NCI-H1694 treated with DMSO at 0.1 percent for 48 hours (cell line): ENCODE measurements at places on chromosomes 6 and 20.

- no peak for DNase-seq
Observed at GRCh38 chr6:148379966-148380713, 37.5 kb downstream of the SASH1 start.

DNA sequence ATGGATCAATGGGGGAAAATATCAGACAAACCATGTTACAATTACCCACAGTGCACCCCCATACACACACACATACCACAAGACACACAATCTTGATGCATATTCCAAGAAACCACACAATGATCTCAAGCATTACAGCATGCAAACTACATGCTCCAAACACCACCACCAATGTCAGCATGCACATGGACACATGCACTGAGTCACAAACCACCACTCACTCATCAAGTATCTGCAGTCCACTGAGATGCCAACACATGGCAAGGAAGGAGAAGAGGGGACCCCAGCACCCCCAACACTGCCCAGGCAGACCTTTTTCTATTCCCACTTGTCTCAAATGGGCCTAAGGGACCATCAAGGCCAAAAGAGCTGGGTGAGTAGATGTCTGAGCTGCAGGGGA lies 91.6 kb downstream of the PREX1 start:
- no peak for DNase-seq

DNA sequence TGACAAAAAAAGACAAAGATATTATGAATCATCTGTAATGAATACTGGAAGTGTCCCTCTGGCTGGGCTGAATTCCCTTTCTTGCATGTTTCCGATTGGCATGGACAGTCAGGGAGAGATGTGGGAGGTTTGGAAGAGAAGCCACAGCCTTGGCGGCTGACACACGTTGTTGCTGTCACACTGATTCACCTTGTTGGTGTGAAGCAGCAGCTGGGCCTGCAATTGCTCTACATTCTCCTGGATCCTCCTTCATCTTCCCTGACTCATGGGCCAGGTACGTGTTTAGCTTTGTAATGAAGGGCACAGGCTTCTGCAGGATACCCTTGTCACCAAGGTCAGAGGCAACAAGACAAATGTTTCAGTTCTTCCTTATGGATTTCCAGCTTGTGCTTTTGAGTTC lies 13.4 kb upstream of the SMIM8 start:
- DNase-seq = no peak

GRCh38 chr6:158654960-158655489 lies 5.2 kb downstream of the SYTL3 start:
- DNase-seq = no peak

- DNase-seq = no peak
Observed at GRCh38 chr6:91667596-91667995, 1080.7 kb upstream of the MAP3K7 start.

- peak; percentile 28 for DNase-seq
Observed at GRCh38 chr6:33854572-33855030, 50.8 kb upstream of the MLN start.

DNA sequence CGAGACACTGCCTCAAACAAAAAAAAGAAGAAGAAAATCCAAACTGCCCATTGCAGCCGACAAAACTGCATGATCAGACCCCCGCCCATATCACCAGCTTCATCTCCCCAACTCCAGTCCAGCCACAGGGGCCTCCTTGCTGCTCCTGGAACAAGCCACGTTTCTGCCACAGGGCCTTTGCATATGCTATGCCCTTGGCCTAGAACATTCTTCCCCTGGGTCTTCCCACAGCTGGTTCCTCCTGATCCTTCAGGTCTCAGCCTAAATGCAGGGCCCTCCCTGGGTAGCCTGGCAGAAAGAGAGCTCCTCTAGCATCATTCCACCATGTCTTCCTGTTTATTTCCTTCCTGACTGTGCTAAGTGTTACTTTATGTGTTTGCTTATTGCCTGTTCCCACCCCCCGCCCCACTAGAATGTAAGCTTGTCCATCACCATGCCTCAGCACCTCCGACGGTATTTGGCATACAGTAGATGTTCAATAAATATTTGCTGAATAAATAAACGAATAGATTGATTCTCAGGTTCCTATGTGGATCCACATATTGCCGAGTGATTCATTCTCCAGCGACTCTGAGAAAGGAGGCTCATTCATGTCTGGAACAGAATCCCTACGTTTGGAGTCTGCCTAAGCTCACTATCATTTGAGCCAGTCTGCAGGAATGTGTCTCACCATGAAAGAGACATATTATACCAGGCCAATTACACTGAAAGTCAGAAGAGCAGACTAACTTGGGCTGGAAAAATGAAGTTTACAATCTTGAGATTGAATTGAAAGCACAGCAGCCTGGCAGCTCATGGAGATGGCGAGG lies 56.1 kb downstream of the NFATC2 start:
- DNase-seq = no peak

DNA sequence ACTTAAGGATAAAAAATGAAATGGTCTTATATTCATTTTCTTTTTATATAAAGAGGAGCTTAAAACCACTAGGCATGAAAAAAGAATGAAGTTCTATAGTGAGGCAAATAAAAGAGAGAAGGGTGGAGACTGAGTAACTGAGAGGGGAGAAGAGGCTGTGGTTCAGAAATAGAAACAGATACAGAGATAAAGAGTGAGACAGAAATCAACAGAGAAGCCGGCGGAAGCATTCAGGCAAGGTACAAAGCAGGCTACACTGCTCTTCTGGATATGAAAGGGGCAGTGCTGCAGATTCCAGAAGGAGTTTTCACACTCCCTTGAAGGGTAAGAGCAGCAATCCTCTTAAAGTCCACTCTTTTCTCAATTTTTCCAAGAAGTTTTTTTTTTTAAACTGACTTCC lies 29.9 kb downstream of the NFATC2 start:
- DNase-seq = no peak

- DNase-seq = peak; percentile 69
Observed at GRCh38 chr20:36792422-36792821, 18.9 kb upstream of the DSN1 start.

DNA sequence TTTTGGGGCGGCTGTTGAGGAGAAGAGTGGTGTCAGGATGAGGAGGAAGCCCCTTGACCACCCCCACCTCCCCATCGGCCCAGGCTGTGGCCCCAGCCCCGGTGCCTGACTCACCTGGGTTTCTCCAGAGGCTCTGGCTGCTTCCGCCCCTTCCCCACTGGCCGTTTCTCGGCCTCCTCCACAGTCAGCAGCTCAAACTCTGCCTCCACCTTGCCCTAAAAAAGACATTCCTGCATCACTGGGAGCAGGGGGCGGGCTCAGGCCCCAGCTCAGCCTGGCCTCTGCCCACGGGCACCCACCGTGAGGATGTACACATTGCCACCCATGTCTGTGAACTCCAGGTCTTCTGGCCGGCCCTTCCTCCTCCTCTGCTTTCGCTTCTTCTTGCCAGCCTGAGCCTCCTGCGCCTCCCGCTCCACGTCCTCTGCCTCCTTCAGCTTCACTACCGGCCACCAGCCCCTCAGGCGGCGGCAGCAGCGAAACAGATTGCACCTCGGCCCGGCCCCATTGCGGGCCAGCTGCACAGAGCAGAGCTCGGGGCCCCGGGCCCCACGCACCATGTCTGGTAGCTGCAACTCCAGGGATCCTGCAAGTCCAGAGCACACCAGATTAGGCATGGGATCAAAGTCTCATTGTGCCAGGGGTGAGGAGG lies 17.3 kb downstream of the ERGIC3 start:
- DNase-seq = no peak

DNA sequence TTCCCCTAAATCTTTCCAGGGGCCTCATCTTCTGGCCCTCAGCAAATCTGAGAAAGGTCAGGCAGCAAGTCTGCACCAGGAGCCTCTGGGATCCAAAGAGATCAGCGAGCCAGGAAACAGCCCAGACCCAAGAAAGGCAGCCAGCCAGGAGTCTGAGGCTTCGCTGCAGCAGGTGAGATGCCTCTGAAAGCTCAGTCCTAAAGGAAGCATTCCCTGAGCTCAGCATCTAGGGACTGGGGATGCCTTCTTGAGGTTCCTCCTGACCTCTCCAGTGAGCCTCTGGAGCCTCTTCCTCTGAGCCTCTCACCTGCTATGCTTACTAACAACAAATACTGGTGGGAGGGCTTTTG lies 118.8 kb upstream of the MAFB start:
- no peak for DNase-seq

- no peak for DNase-seq
Observed at GRCh38 chr6:12528581-12529363, 187.8 kb upstream of the PHACTR1 start.

- DNase-seq = no peak
Observed at GRCh38 chr20:341682-342081, 5.2 kb upstream of the NRSN2 start.

DNA sequence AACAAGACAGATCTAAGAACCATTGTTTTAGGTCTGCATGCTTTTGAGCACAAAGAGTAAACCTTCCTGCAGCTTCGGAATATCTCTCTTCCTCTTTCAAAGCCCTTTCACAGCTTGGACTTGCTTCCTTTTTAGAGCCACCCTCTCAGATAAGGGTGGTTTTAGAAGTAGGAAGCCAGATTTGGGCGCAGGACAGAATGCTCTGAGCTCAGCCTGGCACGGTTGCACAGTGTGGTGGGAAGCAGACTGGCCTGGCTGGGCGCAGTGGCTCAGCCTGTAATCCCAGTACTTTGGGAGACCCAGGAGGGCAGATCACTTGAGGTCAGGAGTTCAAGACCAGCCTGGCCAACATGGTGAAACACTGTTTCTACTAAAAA lies 35.6 kb upstream of the PNRC1 start:
- DNase-seq = no peak

GRCh38 chr20:30488941-30489613 lies 768.4 kb upstream of the DEFB115 start:
- no peak for DNase-seq

GRCh38 chr6:145247692-145248419 lies 487.5 kb downstream of the EPM2A start:
- no peak for DNase-seq

GRCh38 chr6:133083248-133083967 lies 157.7 kb upstream of the EYA4 start:
- DNase-seq = no peak

GRCh38 chr20:57779401-57780003 lies 69.7 kb upstream of the PMEPA1 start:
- DNase-seq = no peak

DNA sequence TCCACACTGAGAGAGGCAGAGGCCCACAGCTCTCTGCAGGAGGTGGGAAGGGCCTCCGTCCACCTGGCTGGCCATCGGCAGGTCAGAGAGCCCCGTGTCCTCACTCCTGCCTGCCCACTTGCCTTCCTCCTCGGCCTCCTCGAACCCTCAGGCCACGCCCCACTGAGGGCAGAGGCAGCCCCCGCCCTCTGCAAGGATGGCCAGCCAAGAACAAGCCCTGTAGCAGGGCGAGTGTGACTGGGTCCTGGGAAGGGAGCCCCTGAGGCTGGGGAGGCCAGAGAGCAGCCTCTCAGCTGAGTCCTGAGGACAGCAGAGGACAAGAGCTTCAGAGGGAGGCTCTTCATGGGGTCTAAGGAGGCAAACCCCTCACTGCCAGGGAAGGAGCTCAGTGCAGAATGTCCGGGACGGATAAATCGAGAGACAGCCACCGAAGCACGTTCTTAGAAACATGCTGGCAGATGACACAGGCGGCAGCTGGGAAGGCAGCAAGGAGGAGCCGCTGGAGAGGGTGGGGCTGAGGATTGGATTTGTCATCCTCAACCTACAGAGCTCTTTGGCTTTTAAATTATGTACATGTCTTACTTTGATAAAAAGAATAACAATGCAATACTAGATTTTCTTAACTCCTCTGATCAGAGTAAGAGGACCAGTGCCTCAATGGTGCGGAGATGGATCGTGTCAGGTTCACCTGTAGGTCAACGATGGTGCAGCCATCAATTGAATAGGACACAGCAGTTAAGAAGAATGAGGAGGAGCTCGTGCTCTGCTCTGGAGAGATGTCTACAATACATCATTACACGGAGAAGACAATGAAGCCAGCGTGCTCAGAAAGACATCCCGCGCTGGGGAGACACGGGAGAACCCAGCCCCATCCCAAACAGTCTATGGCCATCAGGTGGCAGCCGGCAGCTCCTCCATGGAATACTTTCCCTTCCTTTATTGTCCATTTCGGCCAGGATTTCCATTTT lies 53.0 kb downstream of the GNAS-AS1 start:
- DNase-seq = no peak

- DNase-seq = no peak
Observed at GRCh38 chr6:99608059-99608885, 1.6 kb downstream of the PRDM13 start.

DNA sequence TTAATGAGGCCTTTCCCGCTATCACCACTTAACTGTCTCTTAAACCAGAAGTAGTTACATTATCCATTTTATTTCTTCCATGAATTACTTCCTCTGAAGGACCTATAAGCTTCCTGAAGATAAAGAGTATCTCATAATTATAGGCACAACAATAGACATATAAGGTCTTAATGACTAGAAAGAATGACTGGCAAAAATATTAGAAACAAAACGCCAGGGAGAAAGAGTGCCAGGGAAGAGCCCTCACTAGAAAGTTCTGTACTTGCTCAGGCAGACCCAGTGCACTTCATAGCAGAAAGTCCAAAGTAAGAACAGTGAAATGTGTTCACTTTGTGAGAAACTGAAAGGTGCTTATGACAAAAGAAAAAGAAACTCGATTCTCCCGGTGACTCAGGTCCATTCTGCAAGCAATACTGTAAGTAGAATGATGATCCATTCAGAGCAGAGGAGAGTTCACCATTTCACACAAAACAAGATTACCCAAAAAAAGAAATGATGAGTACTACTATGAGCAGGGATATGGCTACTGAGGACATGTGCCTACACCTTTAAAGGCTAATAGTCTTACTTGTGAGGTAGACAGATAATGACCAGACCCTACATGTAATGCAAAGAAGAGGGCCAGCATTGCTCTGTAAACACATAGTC lies 5.5 kb downstream of the ZNF334 start:
- DNase-seq = no peak

DNA sequence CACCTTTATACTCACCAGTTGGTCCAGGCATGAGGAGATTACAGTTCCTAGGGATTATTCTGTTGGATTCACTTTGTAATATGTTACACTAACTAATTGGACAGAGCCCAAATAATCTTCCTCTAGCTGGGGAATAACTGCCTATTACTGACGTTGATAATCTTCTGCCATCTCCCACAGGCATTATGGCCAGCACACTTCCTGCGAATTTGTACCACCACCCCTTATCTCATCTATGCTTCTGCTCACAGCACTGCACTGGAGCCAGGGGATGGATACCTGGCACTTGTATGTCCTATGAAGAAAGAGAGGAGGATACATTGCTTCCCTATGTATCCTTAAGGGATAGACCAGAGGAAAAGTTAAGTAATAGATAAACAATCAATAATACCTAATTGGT lies 494.8 kb upstream of the MAN1A1 start:
- no peak for DNase-seq

DNA sequence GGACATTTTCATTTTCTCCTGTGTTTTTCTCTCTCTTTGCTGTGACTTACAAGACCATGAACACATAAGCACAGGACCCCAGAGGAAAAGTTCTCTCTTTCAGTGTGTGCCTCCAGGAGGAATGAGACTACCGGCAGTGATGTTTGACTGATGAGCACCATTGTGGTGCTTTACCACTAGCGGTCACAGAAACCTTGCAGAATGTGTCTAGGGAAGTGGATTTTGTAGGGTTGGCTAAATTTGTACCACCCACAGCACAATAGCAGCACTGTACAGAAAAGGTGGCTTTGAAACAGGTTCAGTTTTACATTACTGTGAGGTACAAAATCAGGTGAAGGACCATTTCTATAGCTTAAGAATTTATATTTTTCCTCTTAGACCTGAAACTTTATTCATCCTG lies 301.9 kb upstream of the SUPT3H start:
- DNase-seq = no peak
